ENCODE measurements at places on chromosomes 5 and 9.

DNA sequence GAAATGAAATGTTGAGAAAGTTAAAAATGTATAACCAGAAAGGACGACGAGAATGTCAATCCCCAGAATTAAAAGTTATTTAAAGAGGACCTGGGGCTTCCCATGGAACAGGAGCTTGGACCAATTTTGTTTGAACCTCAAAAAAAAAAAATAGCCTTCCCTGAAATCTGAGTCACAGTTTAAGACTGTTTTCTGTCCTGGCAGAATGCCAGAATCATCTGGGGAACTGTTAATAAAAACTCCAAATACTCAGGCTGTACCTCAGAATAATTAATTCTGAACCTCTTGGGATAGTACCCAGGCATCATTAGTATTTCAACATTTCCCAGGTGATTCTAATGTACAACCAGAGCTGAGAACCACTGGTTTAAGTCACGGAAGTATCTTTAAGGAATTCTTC, 102.2 kb upstream of the SLCO6A1 start:
- no peak for DNase-seq

GRCh38 chr9:132164604-132165362, 2.9 kb downstream of the NTNG2 start:
- no peak for DNase-seq

DNA sequence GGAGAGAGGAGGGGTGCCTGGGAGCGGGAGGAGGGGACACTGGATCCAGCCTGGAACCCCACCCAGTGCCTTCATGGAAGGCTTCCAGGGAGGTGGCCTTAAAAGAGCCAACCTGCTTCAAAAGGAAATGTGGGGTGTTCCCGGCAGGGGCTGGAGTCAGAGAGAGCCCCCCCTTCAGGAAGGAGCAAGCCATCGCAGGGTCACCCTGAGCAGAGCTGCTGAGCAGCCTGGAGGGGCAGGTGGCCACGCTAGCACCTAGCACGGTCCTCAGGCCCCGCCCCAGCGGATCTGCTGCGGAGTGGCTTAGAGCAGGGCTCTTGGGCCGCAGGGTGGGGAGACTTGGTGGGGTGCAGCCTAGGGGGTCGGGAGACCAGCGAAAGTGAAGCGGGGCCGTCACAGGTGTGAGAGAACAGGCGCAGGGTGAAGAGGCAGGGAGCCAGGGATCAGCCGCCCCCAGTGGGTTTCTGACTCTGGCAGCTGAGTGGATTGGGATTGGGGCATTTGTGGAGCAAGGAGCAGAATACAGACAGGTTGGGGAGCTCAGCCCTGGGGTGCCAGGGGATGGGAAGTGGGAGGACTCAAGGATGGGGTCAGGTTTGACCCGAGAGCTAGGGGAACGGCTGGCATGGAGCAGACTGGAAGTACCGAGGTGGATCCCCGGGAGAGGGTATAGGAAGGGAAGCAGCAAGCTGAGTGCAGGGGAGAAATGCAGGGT, 1.5 kb downstream of the LCN2 start:
- DNase-seq, result no peak

DNA sequence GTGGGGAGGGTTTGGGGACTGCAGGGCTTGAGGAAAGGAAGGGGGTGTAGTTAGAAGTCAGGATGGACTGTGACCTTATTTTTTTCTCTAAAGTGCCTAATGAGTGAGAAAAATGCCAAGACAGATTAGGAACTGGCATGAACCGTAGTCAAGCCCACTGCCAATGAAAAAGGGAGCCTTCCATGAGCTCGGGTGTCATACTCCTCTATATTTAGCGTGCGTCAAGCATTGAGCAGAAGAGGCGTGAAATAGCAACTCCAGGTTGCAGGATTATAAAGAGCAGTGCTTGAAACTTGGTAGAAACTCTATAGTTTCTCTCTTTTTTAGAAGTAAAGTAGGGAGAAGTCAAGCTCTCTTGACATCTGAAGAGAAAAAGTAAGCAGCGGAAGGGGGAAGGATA, 1.8 kb downstream of the SGCD start:
- DNase-seq, result no peak

GRCh38 chr5:109838157-109838556, 148.4 kb downstream of the MAN2A1 start:
- no peak for DNase-seq

- DNase-seq, result no peak
These were observed 47.1 kb downstream of the SPIN1 start for GRCh38 chr9:88435336-88435735.

GRCh38 chr5:57172466-57173318, 1.2 kb upstream of the GPBP1 start:
- DNase-seq, result no peak

DNA sequence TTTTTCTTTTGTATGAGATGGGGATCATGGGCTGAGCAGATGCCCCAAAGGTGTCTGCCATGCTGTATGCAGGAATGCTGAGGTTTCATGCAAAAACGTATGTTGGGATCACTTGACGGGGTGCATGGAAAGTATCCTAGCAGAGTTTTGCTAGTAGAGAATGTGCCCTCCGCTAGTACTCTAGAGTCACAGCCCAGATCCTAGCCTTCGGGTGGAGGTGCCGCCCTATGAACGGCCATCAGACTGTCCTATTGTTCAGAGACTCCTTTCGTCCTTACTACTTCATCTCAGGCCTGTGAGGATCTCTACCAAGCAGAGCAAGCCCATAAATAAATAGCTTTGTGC, 69.6 kb upstream of the SPATA31E1 start:
- no peak for DNase-seq

DNA sequence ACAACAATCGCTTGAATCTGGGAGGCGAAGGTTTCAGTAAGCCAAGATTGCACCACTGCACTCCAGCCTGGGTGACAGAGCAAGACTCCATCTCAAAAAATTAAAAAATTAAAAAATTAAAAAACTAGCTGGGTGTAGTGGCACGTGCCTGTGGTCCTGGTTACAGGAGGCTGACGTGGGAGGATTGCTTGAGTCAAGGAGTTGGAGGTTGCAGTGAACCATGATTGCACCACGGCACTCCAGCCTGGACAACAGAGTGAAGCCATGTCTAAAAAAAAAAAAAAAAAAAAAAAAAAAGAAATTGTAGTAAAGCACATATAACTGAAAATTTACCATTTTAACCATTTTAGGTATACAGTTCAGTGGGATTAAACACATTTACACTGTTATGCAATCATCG, 13.1 kb upstream of the CCIN start:
- no peak for DNase-seq

DNA sequence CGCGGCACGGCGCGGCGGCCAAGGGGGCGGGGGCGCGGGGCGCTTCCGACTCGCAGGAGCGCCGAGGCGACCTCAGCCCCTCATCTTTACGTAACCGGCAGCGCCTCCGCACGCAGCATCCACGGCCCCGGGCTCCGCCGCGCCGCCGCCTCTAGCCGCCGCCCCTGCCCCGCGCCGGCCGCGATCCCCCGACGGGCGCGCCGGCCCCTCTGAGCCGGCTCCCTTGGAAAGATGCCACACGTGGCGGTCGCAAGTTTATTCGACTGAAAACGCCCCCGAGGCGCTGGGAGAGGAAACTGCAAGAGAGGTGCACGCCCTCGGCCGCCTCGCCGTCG, 1.0 kb downstream of the KLF9 start:
- DNase-seq, result peak; percentile 58

GRCh38 chr5:121090822-121091221, 626.7 kb downstream of the PRR16 start:
- DNase-seq, result no peak

- no peak for DNase-seq
These were observed 49.2 kb downstream of the PLEKHG4B start for GRCh38 chr5:141211-141610.

GRCh38 chr5:180900178-180900577, 1.2 kb downstream of the BTNL8 start:
- no peak for DNase-seq

Data from T-helper 9 cell (primary cell).